Activated T-cell treated with anti-CD3 and anti-CD28 coated beads for 24 hours (primary cell): ENCODE measurements at places on chromosomes 12 and 14.

DNA sequence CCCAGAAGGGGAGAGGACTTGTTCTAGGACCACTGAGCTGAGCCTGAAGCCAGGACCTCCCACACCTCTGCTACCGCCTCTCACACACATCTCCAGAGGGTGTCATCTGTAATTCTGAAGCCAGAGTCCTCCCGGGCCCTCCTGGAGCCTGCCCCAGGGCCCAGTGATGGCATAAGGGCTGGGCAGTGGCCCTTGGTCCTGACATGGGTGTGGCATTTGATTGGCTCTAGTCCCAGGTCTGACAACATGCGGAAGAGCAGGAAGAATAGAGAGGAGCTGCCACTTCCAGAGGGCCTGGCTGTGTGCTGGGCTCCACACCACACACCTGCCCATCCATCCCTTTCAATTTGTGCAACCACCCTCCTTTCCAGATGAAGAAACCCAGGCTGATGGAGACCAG lies 144.3 kb upstream of the GSC start:
- DNase-seq, result no peak

GRCh38 chr12:27244689-27245488 lies 803 bp downstream of the STK38L start:
- DNase-seq, result no peak

GRCh38 chr12:43858991-43859390 lies 23.1 kb downstream of the TMEM117 start:
- no peak for DNase-seq

- no peak for DNase-seq
These were observed 45.8 kb upstream of the LALBA start for GRCh38 chr12:48615681-48616080.

DNA sequence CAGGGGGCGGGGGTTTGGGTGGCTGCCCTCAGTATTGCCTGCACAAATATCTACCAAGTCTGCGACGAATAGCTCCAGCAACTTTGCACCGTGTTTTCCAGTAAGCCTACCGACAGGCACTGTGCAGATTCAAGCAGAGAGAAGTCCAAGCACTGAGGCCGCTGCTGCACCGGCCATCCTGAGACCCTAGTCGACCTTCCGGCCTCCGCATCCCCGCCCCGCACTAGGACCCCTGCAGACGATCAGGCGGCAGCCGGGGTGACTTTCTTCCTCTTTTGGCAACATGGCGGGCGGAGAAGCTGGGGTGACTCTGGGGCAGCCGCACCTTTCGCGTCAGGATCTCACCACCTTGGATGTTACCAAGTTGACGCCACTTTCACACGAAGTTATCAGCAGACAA lies at the start of gene EIF2S3B:
Gene EIF2S3B, plus strand, starts transcription at position 271 of the 400 bp plus-strand sequence. Its CDS starts 13 bp downstream, at position 284.
- DNase-seq, result no peak

- no peak for DNase-seq
These were observed 42.4 kb downstream of the ITPK1 start for GRCh38 chr14:93073358-93073707.

DNA sequence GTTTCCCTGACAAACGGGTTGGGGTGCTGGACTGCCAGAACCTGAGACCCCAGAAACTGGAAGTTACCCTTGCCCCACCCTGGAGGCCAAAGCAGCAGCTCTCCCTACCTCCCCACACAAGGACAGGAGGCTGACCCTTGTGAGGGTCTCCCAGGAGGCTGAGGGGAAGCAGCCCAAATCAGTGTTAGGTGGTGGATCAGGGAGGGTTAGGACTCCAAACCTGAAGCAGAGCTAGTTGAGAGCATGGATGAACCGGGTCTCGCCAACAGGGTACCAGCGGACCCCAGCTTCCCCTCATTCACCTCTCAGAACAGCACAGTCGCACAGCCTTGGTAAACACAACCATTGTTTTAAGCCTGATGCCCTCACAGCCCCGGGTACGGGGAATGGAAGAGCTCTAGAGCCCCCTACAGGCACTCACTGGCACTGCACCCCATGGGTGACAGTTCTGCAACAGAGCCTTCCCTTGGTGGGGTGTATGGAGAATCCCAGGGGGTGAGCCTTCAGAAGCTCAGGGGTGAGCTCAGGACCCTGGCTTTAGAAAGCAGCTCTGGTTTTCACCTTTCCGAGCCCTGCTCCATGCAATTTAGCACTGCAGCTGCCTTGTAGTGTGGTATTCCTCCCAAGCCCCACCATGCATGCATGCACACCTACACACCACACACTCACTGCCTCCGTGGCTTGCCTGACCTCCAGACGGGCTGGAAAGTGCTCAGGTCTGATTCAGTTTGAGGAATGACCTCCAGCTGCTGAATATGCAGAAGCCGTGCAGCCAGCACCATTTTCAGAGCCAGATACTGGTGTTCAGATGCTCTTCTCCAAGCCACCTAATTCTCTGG lies 11.2 kb downstream of the ESRRB start:
- DNase-seq, result peak; percentile 53

DNA sequence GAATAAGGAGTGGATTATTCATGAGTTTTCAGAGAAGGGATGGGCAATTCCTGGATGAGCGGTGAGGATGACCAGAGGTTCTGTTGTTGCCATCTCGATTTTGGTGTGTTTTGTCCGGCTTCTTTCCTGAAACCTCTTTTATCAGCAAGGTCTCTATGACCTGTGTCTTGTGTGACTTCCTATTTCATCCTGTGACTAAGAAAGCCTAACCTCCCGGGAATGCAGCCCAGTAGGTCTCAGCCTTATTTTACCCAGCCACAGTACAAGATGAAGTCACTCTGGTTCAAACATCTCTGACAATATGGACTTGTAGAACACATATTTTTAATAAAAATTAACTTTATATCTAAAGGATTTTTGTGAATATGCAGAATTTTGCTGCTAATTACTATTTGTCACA lies 716.4 kb downstream of the FSCB start:
- DNase-seq, result no peak

DNA sequence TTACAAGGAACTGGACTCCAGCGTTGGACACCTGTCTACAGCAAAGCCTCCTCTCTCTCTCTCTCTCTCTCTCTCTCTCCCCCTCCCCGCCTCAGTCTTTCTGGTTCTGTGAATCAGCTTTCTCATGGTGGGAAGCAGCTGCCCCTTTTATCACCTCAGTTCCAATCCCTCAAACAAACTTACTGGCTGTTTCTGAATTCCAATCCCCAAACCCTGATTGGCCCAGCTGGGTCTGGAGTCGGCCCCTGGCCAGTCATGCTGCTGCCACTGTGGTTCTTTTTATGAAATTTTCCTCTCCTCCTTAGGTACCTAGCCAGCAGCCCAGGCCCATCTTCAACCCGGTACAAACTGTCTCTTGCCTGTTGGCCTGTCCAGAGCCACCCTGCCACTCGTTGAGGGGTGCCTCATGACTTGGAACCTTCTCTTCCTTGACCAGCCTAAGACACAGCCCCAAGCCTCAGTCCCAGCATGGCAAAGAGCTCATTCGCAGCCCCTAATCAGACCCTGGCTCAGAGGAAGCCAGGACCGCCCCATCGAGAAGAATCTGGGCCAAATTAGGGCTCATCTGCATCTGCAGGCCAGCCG lies 9.4 kb upstream of the MORN3 start:
- no peak for DNase-seq

- DNase-seq, result no peak
These were observed 134.3 kb downstream of the MED13L start for GRCh38 chr12:116142936-116143898.

- no peak for DNase-seq
These were observed 9.9 kb upstream of the ASPG start for GRCh38 chr14:104075530-104076151.

GRCh38 chr14:58765418-58765831 lies 127.7 kb downstream of the DACT1 start:
- DNase-seq, result no peak

- DNase-seq, result no peak
These were observed 2.3 kb upstream of the KRT6A start for GRCh38 chr12:52495389-52495788.

- DNase-seq, result no peak
These were observed 371 bp downstream of the CHD8 start for GRCh38 chr14:21455592-21455911.

DNA sequence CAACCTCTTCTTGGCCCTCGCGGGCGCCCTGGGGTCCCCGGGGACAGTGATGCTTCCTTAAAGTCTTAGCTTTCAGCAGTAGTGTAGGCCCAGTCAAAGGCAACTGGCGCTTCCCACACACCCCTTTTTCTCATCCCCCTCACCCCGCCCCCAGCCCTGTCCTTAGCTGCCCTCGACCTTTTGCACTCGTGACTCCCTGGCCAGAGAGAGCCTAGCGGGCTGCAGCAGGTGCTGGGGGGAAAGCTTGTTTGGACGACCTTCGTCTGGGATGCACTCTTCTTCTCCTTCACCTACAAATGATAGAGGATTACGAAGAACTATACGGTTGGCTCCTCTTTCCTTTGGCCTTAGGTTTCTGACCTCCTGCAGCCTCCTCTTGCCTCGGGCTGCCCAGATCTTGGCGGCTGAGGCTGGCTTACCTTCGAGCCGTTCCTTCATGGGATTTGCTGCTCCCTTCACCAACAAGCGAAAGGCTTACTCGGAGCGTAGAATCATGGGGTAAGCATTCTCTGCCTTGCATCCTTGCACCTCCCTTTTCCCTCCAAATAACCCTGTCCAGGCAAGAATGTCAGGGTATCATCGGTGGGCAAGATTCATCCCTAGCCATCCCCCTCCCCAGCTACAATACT lies 815 bp downstream of the COQ10A start:
- DNase-seq, result no peak

GRCh38 chr12:47982311-47982710 lies 18.9 kb downstream of the TMEM106C start:
- DNase-seq, result no peak

GRCh38 chr14:71591929-71592328 lies 340.3 kb upstream of the RGS6 start:
- no peak for DNase-seq
